Omental fat pad (tissue), 4 donors: ENCODE measurements at places on chromosomes 2 and 18. TPM values are rescaled to one million over a fixed set of nuclear protein-coding genes. Genes with fewer than 3 reads are reported as not detected.

The SLC4A3 gene
- total RNA-seq: 5.2 TPM

The SERPINB5 gene
- not detected for total RNA-seq

The TRPM8 gene
- total RNA-seq: not detected

DNA sequence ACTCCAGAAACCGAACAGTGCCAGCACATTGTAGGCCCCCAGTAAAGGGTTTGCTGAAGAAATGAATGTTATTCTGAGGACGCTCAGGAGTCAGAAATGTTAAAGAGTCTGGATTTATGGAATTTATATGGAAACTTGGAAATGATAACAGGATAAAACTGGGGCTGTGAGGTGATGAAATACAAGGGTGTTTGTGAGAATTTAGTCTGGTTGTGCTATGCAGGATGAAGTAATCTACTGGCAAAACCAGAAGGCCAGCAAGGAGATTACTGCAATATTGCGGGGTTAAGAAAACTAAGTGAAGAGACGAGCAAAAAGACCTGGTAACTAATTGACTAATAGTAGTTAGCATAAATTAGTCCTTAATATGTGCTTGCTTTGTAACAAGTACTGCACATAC, 467.8 kb downstream of the ZEB2 start:
- no peak for DNase-seq

DNA sequence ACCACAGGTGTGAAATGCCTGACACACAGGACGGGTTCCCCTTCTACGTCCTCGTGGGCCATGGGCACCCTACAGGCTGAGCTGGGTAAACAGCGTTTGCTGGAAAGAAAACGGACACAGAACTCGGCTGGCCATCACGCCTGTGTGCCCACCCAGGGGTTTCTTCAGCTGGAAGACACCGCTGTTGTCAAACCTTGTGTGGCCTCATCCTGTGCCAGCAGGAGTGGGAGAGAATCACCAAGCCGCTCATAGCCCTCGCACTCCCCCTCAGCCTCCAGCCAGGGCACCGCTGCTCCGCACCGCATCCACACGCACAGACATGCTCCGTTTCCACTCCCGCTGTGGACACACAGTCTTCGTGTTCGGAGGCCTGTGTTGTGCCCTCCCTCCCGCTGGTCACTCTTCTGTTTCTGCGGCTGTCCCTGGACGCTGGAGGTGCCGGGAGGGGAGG, 161.4 kb downstream of the PXDN start:
- DNase-seq: no peak

GRCh38 chr2:101751875-101752619, 54.5 kb downstream of the MAP4K4 start:
- DNase-seq: no peak

DNA sequence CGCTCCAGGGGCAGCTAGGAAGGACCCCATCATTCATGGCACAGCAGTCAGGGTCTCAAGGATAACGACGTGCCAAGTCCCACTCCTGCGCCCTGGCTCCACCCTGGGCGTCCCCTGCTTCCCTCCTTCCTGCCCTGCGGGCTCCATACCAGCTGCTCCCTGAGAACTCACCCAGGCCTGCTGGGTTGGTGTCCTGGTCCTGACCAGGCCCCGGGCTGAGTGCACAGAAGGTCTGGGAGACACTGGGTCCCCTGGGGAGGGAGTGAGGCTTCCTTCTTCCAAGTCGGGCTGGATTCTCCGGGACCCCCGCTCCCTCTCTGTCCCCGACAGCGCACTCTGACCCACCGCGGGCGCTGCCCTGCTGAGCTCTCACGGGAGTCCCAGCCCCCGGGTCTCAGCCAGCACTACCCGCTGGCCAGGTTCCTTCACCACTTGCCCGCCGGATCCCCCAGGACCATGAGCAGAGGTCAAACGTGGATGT, 160.2 kb downstream of the PXDN start:
- no peak for DNase-seq

GRCh38 chr2:203936535-203936934, at the start of gene ICOS:
Gene ICOS, plus strand, starts transcription at chr2:203936763. Its CDS starts 52 bp downstream, at chr2:203936815.
- no peak for DNase-seq

- DNase-seq: no peak
These were observed 32.2 kb upstream of the REL start for GRCh38 chr2:60849187-60849586.

DNA sequence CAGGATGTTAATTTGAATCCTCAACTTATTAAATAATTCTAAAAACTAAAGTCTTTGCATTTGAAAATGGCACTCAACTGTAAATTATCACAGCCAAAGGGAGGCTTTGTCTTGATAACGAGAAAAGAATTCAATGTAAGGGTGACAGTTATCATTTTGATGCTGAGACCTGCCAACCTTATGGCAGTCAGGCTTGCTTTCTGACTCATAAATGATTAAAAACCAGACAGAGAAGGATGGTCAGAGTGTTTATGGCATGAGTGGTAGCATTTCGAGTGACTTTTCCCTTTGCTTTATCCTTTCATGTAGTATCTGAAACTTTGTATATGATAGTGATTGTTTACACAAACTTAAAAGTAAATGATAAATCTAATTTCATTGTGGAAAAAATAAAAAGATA, 53.9 kb upstream of the EPC2 start:
- DNase-seq: no peak

GRCh38 chr18:55912919-55913318, 324.9 kb upstream of the TCF4 start:
- no peak for DNase-seq
